A549 treated with dexamethasone at 1 μM for 4 hours (cell line): ENCODE measurements at places on chromosomes 5 and 9. TPM values are rescaled to one million over a fixed set of nuclear protein-coding genes. Genes with fewer than 3 reads are reported as not detected.

Gene TRPM6
- total RNA-seq = 2.1 to 3.0 TPM (median 2.4 TPM) in 5 replicates

Gene NEUROG1
- not detected in 5 replicates for total RNA-seq

Gene MEF2C
- 0.01 to 0.02 TPM (median 0.01 TPM) in 3 of 5 replicates, not detected in the others for total RNA-seq

Gene HBEGF
- total RNA-seq = 5.5 to 6.7 TPM (median 5.7 TPM) in 5 replicates

Gene PCDHB12
- 0.03 to 0.05 TPM in 2 of 5 replicates, not detected in the others for total RNA-seq

Gene NR2F1-AS1
- total RNA-seq = 2.6 to 4.2 TPM (median 3.8 TPM) in 5 replicates
